AG04449 (cell line): ENCODE measurements at places on chromosomes 7 and 10.

DNA sequence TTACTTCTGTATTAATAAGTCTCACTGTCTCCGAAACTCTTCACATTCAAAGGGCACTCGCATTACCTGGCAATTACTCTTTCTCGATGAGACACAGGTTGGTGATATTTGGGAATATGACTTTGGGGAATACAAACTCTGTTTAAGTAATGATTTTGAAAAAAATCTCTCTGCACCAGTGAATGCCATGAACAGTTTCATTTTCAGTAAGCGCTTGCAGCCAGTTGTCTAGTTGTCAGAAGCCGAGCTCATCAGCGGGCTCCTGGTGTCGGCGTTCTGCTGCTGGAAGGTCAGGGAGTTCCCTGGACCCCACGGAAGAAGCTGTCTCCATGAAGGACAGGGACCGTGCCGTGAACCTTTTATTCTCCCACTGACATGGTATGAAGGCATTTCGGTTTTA is 57.7 kb downstream of the PTPRE start:
- DNase-seq: no peak

DNA sequence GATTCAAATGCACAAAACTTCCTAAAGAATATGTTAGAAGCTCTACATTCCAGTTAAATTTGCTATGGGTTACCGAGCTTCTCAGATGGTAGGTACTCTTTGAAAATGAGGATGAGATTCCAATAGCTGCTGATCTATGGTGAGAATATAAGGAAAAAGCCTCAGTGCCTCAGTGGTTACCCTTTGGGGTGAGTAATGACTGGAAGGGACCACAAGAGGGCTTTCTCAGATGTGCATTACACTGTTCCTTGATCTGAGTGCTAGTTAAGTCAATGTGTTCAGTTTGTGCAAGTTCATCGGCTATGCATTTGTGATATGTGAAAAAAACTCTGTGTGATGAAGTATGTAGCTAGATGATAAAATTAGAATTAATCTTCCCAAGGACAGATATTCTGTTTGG is 3.5 kb downstream of the NRCAM start:
- DNase-seq: no peak

GRCh38 chr10:63256009-63256773 is 123.1 kb downstream of the NRBF2 start:
- DNase-seq: no peak

DNA sequence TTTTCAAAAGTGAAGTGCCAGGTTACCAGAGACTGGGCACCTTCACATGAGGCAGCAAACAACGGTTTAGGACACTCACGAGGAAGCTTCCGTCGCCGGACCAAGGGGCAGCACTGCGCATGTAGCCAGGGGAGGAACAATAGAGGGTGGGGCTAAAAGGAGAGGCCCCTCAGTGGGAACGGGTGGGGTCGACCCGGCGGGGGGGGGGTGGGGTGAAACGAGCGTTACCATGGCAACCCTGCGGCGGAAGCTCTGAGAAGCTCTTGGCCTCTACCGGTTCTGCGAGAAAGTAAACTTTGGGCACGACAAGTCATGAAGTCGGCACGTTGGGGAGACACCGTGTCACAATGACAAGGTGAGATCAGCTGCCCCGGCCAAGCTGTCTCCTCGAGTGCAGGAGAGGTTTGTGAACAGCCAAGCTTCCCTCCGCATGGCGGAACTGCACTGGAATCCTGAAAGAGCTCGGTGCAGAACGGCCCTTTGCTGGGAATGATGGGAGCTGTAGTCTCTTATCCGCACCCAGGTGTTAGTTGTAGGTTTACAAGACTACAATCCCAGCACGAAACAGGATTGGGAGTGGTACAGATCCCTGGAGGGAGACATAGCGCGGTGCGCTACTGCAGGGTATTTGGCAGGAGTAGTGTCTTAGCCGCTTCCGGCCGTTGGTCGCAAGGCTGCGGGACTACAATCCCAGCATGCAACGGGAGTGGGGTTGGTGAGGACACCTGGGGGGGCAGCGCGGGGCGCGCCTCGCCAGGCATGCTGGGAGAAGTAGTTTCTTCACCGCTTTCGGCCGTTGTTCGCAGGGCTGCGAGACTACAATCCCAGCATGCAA is 72.8 kb upstream of the ZNF722 start:
- DNase-seq: no peak

DNA sequence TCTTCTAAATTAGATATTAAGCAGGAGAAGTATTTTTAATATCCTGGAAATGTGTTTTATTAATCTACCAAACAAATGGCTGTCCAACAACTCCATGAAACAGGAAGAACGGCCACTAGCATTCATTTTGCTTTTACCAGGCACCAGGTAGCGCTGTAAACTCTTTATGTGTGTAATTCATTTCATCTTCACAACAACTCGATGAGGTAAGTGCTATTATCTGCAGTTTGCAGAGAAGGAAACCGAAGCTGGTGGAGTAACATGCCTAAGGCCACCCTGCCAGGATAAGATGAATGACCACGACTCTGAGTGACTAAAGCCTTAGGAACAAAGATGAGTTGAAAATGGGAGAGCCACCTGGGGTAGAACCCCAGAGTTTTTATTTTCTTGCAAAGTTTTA is 101.2 kb downstream of the KIAA1217 start:
- DNase-seq: no peak

DNA sequence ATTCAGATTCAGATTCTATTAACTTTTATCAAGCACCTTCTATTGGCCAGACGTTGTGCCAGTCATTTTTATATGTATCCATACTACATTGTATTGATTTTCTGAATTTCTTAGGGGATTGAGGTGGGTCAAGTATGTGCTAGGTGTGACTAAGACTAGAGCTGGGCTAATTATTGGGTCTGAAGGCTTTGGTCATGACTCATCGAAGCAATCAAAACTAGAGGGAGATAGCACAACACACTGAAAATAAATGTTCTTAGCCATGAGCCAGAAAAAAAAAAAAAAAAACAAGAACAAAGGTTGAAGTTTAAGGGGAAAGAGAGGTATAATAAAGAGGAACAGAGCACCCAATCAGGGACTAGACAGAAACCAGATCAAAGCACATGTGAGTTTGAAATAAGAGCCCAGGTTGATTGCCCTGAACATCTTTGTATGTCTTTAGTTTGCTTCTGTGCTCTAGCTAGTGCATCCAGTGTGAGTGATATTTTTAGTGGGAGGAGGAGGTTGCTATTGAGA is 171.6 kb upstream of the FOXP2 start:
- no peak for DNase-seq

GRCh38 chr10:71218651-71219050 is 6.3 kb downstream of the UNC5B start:
- DNase-seq: no peak

DNA sequence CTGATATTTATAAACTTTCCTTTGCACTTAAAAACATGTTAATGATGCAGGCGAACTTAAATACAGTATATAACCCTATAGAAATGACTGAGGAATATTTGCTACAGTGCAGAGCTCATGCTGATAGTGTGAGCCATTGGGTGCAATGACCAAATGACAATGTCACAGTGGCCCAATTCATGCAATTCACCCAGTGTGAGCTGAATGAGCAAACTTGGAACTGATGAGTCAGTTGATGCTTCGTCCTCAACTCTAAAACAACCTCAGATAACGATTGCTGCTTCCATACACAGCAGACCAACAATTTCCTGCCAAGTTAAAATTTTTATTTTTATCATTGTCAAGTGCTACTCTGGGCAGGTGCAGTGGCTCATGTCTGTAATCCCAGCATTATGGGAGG is 12.1 kb upstream of the ZC3HAV1L start:
- DNase-seq: no peak

- no peak for DNase-seq
These were observed 178.7 kb downstream of the GFRA1 start for GRCh38 chr10:116094356-116094755.

GRCh38 chr7:27462575-27463270 is 200.0 kb downstream of the HIBADH start:
- no peak for DNase-seq

DNA sequence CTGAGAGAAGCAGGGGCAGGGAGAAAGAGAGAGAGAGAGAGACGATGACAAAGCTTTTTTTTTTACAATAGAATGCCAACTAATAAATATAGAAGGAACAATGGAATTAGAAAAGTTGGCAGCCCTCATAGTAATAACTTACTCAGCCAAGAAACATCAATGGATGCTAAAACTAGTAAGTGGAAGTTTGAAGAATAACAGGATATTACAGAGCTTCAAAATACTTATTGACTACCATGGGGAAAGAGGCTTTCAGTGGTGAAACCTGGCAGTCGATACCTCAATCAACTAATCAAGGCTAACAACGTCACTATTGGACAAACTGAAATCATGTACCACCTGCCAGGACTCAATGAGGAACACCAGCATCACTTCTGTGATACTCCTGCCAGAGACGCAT is 100.5 kb upstream of the LRRC4 start:
- DNase-seq: no peak

DNA sequence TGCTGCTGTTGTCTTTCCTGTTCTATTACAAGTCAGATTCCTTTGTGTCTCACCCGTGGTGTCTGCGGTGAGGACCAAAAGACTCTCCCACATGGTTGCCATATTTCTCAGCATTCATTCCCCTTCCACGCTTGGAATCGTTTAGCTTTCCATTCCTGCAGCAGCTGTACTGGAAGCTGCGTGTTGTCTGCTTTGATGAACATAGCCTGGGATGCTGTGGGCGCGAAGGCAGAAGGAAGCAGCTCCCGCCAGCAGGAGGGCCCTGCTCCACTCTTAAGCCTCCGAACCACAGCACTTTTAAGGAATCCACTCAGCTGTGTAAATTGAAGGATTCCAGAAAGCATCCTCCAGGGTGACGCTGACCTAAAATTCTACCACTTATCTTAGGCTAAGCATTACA is 303.6 kb upstream of the PITRM1 start:
- DNase-seq: no peak

- no peak for DNase-seq
These were observed 100.2 kb downstream of the GNAT3 start for GRCh38 chr7:80411621-80412020.
